ENCODE measurements at places on chromosomes 5 and 9.
A peak's percentile ranks its signal among the peaks of the same experiment; 100 is the strongest.

- DNase-seq, result no peak
Observed at GRCh38 chr5:160799184-160799583, 52.8 kb downstream of the ATP10B start.

- no peak for DNase-seq
Observed at GRCh38 chr5:11814373-11814772, 89.9 kb downstream of the CTNND2 start.

DNA sequence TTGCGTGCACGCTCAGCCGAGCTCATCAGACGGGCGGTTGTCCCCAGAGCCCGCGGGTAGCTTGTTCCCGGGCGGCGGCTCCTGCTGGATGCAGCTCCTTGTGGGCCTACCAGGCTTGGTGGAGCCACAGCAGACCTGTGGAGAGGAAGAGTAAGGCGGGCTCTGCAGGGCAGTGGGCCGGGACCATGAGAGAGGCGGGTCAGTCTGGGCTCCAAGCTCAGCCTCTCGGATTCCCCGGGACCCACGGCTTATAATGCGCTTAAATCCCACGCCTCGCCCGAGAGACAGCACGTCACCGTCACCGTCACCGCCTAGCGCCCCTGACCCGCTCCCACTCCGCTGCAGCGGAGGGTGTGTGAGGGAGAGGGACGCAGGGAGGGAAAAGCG is 1.9 kb upstream of the ANKRD18A start:
- no peak for DNase-seq

- peak; percentile 47 for DNase-seq
Observed at GRCh38 chr5:150656191-150657132, 4.6 kb upstream of the MYOZ3 start.

- DNase-seq, result no peak
Observed at GRCh38 chr5:115349001-115349817, 52.8 kb upstream of the CCDC112 start.
